Non-pigmented ciliary epithelial cell (primary cell): ENCODE measurements at places on chromosomes 13 and 19.

- no peak for DNase-seq
Measured at GRCh38 chr19:13946414-13946813, 5.9 kb upstream of the DCAF15 start.

GRCh38 chr19:13071444-13072187, 31.0 kb downstream of the LYL1 start:
- DNase-seq, result no peak

DNA sequence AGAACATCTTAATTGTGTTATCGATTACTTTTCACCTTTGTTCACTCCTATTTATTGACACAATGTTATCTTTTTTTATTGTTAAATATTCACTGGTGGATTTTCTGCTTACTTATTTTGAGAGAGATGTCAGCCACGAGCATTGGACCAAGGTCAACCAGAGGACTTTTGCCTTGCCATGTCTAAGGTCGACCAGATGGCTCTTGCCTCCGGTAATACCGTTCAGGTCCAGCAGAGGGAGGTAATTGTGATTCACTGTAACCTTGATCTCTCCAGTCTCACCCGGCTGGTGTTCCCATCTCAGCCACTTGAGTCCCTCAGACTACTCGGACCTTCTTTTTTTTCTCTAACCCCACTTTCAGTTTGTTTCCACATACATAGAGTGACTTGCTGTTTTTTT, 1438.1 kb downstream of the UQCRFS1 start:
- DNase-seq, result no peak

GRCh38 chr19:5212101-5212500, 128.5 kb downstream of the PTPRS start:
- DNase-seq, result no peak

DNA sequence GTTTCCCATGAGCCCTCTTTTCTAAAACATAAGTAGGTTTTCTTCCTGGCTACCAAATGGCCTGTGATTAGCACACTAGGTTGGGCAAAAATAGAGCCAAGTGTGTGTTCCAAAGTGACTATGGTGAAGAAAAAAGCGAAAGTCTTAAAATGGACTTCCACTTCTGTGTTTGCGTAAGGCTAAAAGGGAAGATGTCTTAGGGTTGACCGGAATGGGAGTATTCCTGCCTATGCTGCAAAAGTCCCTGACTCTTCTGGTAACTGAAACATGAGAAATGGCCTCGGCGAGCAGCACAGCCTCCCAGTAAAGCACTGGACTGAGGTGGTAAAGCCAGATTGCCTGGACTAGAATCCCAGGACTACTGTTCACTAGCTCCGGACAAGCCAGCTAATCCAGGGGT, 2.4 kb upstream of the FPR1 start:
- no peak for DNase-seq
